ENCODE measurements at places on chromosomes 4 and X.

- DNase-seq, result no peak
- no peak overlapping the region for H3K27ac ChIP-seq
- H3K36me3 ChIP-seq, result no peaks in the 10 kb centered on the region
- no peak overlapping the region for H3K4me3 ChIP-seq
- H3K4me1 ChIP-seq, result peaks cover 26% of the 10 kb centered on the region
- H3K27me3 ChIP-seq, result no peaks in the 10 kb centered on the region
Observed at GRCh38 chr4:2298532-2298991, 36.7 kb upstream of the MXD4 start.

GRCh38 chr4:8853249-8853648 is 18.4 kb downstream of the HMX1 start:
- DNase-seq, result no peak
- no peak overlapping the region for H3K27ac ChIP-seq
- no peak overlapping the region for H3K4me3 ChIP-seq
- peaks cover 12% of the 10 kb centered on the region for H3K4me1 ChIP-seq
- H3K36me3 ChIP-seq, result no peaks in the 10 kb centered on the region

GRCh38 chrX:40108162-40108958 is 10.6 kb upstream of the BCOR start:
- H3K4me3 ChIP-seq, result peak overlapping the region; percentile 24
- H3K4me1 ChIP-seq, result peaks cover 20% of the 10 kb centered on the region
- peaks cover 68% of the 10 kb centered on the region for H3K27me3 ChIP-seq
- peak; percentile 27 for DNase-seq
- H3K36me3 ChIP-seq, result no peaks in the 10 kb centered on the region

- no peaks in the 10 kb centered on the region for H3K4me1 ChIP-seq
- H3K27ac ChIP-seq, result no peak overlapping the region
Observed at GRCh38 chrX:100685284-100685996, 41.4 kb downstream of the SRPX2 start.

GRCh38 chrX:150012647-150013381 is 74.5 kb upstream of the EOLA2 start:
- no peaks in the 10 kb centered on the region for H3K4me1 ChIP-seq
- no peaks in the 10 kb centered on the region for H3K36me3 ChIP-seq
- H3K27me3 ChIP-seq, result peaks cover 3% of the 10 kb centered on the region
- H3K27ac ChIP-seq, result no peak overlapping the region
- no peak for DNase-seq

DNA sequence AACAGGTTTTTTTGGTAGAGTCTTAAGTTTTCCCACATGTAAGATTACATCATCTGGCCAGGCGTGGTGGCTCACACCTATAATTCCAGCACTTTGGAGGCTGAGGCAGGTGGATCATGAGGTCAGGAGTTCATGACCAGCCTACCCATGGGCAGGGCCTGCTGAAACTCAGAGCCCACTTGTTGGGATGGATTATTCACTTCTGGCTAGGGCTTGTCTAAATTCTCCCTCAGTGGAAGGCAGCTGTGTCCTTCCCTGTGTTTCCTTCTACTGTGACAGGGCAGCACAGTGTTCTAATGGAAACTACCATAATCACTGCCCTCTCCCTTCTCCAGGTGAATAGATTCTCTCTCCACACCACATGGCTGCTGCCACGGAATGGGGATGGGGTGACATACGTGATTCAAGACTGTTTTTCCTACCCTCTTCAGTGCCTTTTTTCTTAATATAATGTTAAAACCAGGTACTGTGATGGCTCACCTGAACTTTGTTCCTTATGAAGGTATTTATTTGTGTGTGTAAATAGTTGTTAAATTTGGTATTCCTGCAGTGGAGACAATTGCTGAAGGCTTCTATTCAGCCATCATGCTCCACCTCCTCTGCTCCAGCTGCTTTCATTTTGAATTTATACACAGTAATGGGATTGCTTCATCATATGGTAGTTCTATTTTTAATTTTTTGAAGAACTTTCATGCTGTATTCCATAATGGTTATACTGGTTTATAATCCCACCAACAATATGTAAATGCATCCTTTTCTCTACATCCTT is 287.2 kb upstream of the HS3ST1 start:
- H3K4me1 ChIP-seq, result no peaks in the 10 kb centered on the region
- no peak overlapping the region for H3K4me3 ChIP-seq
- no peaks in the 10 kb centered on the region for H3K36me3 ChIP-seq
- DNase-seq, result no peak
- H3K27me3 ChIP-seq, result no peaks in the 10 kb centered on the region

GRCh38 chrX:24838629-24839028 is 144.9 kb downstream of the POLA1 start:
- peak; percentile 60 for DNase-seq
- no peak overlapping the region for H3K4me3 ChIP-seq
- H3K4me1 ChIP-seq, result no peaks in the 10 kb centered on the region
- H3K36me3 ChIP-seq, result no peaks in the 10 kb centered on the region
- peaks cover 4% of the 10 kb centered on the region for H3K27me3 ChIP-seq

DNA sequence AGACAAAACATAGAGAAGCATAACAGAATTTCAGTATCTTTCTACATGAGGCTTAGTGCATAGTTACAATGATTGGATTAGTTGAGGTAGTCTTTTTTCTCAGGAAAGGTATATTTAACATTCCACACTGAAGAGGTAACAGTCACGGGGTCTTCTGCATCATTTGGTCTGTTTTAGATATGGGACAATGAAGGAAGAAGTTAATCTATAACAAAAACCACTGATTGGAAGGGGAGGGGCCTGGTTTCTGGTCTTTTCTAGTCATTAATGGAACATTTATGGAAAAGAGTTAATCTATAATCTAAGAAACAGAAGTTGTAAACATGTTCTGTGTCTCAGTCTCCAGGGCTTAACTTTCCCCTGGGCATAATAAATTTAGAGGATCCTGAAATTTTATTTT is 37.3 kb upstream of the HPSE start:
- no peaks in the 10 kb centered on the region for H3K36me3 ChIP-seq
- no peaks in the 10 kb centered on the region for H3K27me3 ChIP-seq
- no peak overlapping the region for H3K27ac ChIP-seq
- H3K4me1 ChIP-seq, result no peaks in the 10 kb centered on the region

DNA sequence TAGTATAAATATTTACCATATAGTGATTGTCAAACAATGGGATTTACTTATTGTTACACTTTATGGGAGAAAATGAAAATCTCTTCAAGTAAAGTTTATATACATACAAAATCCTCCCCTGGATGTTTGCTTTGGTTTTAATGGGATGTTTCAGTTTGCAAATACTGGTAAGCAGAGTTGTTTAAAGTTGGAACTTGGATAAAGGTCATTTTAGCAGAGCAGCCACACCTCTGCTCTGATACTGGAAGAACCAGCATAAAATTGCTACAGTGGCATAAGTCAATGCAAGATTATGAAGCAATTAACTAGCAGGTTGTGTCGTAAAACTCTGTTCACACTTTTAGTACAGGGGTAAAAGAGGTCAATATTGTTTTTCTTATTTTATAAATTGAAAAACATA is 101.2 kb downstream of the TRAPPC11 start:
- no peak overlapping the region for H3K4me3 ChIP-seq
- peaks cover 7% of the 10 kb centered on the region for H3K4me1 ChIP-seq
- H3K27me3 ChIP-seq, result no peaks in the 10 kb centered on the region
- no peak overlapping the region for H3K27ac ChIP-seq
- no peaks in the 10 kb centered on the region for H3K36me3 ChIP-seq

GRCh38 chr4:2745981-2746806 is 9.9 kb downstream of the TNIP2 start:
- peaks cover 5% of the 10 kb centered on the region for H3K4me1 ChIP-seq
- peak; percentile 38 for DNase-seq
- no peak overlapping the region for H3K27ac ChIP-seq
- H3K27me3 ChIP-seq, result no peaks in the 10 kb centered on the region
- peaks cover 64% of the 10 kb centered on the region for H3K36me3 ChIP-seq
- H3K4me3 ChIP-seq, result no peak overlapping the region

DNA sequence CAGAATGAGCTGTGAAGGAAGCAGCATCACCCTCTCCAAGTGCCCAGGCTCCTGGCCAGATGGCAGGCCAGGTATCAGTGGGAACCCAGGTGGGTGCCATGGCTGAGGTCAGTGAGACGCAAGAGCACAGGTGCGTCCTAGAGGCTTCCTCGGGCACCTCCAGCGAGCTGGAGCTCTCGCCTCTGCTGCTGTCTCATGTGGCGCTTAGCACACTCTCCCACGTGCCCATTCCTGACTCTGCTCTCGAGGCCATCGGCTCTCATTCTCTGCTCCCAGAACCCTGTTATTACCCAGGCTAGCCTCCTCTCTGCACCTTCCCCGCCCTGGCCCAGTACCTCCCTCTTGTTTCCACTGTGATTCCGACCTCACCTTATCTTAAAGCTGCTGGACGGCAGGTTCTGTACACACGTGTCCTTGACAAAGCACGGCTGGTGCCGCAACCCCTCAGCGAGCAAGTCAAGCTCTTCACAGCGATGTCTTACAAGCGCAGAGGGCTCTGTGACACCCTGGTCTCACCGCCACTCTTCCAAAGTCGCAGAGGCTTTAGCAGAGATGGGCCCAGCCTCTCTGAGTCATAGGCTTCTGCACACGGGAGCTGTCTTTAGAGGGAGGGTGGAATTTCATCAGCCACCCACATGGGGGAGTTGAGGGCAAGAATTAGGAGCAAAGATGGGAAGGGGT is 15.4 kb upstream of the MSANTD1 start:
- H3K4me1 ChIP-seq, result peaks cover 12% of the 10 kb centered on the region
- peaks cover 85% of the 10 kb centered on the region for H3K36me3 ChIP-seq
- no peak for DNase-seq
- no peak overlapping the region for H3K4me3 ChIP-seq

DNA sequence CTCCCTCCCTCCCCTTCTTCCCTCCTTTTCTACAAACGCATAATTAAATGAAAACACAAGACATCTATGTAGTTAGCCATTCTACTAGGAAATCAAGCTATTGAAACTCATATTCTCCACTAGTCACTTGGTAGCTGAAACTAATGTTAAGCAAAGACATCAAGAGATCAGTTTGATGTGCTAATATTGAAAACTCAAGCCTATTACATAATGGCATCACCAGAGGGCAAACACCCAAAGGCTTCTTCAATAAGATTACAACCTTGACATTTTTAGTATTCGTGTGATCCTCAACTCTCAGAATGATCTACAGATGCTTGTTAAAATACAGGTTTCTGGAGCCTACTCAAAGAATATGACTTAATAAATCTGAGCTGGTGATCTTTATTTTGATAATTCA is 6.2 kb upstream of the GUCY1A1 start:
- no peak overlapping the region for H3K27ac ChIP-seq
- H3K4me3 ChIP-seq, result no peak overlapping the region
- H3K4me1 ChIP-seq, result no peaks in the 10 kb centered on the region
- no peaks in the 10 kb centered on the region for H3K27me3 ChIP-seq
- no peaks in the 10 kb centered on the region for H3K36me3 ChIP-seq

DNA sequence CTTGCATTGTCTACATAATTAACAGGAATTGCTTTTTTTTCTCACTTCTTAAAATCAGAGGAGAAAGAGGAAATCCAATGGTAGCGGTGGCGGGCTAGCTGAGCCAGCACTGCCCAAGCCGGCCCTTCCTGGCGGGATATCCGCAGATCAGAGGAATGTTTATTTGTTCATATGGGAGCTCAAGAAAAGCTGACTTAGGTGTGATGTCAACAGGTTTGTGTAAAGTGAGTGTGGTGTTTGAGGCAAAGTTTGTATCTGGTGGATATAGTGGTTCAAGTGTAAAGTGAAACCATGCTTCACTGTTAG is 466 bp upstream of the SLC39A8 start:
- peaks cover 7% of the 10 kb centered on the region for H3K27me3 ChIP-seq
- DNase-seq, result no peak
- peaks cover 7% of the 10 kb centered on the region for H3K4me1 ChIP-seq

GRCh38 chrX:32894679-32895078 is 316.7 kb downstream of the DMD start:
- H3K27me3 ChIP-seq, result no peaks in the 10 kb centered on the region
- H3K36me3 ChIP-seq, result no peaks in the 10 kb centered on the region
- H3K27ac ChIP-seq, result no peak overlapping the region
- H3K4me1 ChIP-seq, result no peaks in the 10 kb centered on the region
- no peak for DNase-seq

DNA sequence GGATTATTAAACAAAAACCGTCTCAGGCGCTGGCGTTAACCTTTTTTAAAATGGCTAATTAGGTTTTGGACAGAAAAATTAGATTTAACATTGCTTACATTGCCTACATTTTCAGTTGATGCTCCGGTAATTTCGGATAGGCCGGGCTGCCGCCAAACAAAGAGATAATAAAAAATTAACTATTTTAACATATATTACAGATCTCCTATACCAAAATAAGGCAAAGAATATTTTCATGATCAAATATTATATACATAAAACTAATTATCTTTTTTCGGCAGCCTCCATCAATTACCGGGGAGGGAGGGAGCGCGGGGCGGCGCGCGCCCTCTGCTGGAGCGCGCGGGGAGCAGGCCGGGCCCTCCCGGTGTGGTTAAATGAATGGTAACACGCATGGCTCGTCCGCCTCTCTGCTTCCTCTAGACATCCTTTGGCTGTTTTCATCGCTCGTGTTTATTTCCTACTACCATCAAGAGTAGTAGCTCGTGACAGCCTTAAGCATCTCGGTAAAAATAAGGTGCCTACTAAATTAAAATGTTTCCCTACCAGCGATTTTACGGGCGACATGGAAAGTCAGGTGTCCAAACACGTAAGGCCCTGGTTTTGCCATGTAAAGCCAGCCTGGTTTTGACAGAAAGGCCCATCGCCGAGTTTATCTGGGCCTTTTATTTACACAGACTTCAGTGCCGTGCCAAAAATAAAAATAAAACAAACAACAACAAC is 52.4 kb upstream of the TMEM33 start:
- H3K4me3 ChIP-seq, result peak overlapping the region; percentile 15
- H3K27me3 ChIP-seq, result peaks cover 81% of the 10 kb centered on the region
- H3K36me3 ChIP-seq, result no peaks in the 10 kb centered on the region
- H3K27ac ChIP-seq, result no peak overlapping the region
- peak; percentile 37 for DNase-seq

DNA sequence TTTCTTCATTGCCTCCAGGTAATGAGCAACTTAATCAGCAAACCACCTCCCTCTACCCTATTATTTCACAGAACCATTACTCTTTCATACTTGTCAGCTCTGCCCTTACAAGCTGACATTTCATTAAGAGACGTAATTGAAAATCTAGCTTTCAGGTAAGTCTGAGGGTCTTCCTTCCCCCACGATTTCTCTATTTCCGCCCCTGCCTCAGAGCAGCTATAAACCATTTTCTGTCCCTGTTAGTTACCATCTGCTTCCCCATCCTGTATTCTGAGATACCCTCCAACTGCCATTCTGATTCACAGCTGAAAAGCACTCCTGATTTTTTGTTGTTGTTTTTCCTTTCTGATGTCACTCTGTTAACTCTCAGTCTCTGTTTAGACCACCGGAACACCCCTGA is 37.1 kb downstream of the SH3RF1 start:
- H3K27me3 ChIP-seq, result no peaks in the 10 kb centered on the region
- no peak for DNase-seq
- no peak overlapping the region for H3K27ac ChIP-seq
- no peaks in the 10 kb centered on the region for H3K36me3 ChIP-seq
- peaks cover 4% of the 10 kb centered on the region for H3K4me1 ChIP-seq

GRCh38 chr4:146190456-146190855 is 14.9 kb downstream of the LSM6 start:
- peaks cover 28% of the 10 kb centered on the region for H3K36me3 ChIP-seq
- no peak overlapping the region for H3K4me3 ChIP-seq
- no peak overlapping the region for H3K27ac ChIP-seq
- no peaks in the 10 kb centered on the region for H3K27me3 ChIP-seq

GRCh38 chr4:2534904-2535375 is 1.5 kb upstream of the FAM193A start:
- DNase-seq, result no peak
- peak overlapping the region; percentile 96 for H3K27ac ChIP-seq
- H3K27me3 ChIP-seq, result no peaks in the 10 kb centered on the region
- no peaks in the 10 kb centered on the region for H3K36me3 ChIP-seq

GRCh38 chr4:73853246-73853704 is at the start of gene PF4V1:
Gene PF4V1, plus strand, starts transcription at chr4:73853296. Its CDS starts 67 bp downstream, at chr4:73853363.
- H3K36me3 ChIP-seq, result no peaks in the 10 kb centered on the region
- no peak for DNase-seq
